ENCODE measurements at places on chromosomes 3 and 15. TPM values are rescaled to one million over a fixed set of nuclear protein-coding genes. Genes with fewer than 3 reads are reported as not detected.

Gene NEK10
- polyA plus RNA-seq, result 0.54 TPM

DNA sequence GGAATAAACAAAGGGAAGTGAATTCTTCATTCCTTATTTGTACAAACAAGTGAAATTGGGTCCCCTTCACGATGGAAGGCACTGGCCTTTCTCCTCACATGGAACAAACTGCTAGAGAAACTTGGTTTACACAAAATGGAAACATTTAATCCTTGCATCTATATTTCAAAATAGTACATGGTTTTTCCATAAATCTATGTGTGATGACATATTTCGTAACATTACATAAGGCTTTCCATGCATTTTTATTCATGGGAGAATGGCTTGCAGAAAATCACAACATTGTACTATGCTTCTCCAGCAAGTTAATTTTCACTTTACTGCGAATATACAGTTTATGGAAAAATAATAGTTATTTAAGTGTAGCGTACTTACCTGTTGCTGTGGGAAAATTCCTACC is 81.0 kb upstream of the CDIN1 start:
- no peaks in the 10 kb centered on the region for H3K27me3 ChIP-seq
- H3K36me3 ChIP-seq, result no peaks in the 10 kb centered on the region
- H3K4me3 ChIP-seq, result no peak overlapping the region

DNA sequence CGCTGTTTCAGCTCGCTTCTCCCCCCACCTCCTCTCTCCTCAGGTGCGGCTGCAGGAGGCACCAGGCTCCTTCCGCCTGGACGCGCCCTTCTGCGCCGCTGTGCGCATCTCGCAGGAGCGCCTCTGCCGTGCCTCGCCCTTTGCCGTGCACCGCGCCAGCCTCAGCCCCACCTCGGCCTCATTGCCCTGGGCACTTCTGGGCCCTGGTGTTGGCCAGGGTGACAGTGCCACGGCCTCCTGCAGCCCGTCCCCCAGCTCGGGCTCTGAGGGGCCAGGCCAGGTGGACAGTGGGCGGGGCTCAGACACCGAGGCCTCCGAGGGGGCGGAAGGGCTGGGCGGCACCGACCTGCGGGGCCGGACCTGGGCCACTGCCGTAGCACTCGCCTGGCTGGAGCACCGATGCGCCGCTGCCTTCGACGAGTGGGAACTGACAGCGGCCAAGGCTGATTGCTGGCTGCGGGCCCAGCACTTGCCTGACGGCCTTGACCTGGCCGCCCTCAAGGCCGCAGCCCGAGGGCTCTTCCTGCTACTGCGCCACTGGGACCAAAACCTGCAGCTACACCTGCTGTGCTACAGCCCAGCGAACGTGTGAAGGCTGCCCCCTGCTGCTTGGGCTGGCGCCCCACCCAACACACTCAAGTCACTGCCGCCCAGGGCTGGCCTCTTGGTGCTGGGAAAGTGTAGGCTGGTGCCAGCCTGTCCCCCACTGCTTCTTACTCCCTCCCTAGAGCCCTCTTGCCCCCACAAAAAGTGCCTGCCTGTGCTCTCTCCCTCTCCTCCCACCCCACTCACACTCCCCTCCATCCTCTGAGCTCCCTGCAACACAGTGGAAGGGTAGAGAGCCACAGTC is 7.1 kb downstream of the ALG3 start:
- no peak overlapping the region for H3K27ac ChIP-seq
- peak; percentile 85 for DNase-seq
- peaks cover 35% of the 10 kb centered on the region for H3K36me3 ChIP-seq
- H3K4me3 ChIP-seq, result no peak overlapping the region
- no peaks in the 10 kb centered on the region for H3K27me3 ChIP-seq
- H3K4me1 ChIP-seq, result peaks cover 4% of the 10 kb centered on the region

DNA sequence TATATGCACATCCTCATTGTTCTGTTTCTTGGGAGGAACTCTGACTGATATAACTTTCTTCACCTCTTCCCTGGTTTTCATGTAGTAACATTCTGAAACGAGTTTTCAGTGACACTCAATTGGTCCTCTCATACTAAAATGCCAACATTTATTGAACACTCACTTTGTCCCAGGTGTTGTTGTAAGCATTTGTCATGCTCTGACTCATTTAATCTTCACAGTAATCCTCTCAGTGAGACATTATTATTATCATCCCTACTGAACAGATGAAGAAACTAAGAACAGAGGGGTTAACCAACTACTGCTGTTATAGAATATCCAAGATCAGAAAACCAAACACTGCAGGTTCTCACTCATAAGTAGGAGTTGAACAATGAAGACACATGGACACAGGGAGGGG is 94.1 kb upstream of the MRPL3 start:
- H3K27me3 ChIP-seq, result no peaks in the 10 kb centered on the region

Gene PCLAF
- polyA plus RNA-seq, result 28.3 TPM

Gene CCR8
- polyA plus RNA-seq, result not detected

Gene PLAAT1
- polyA plus RNA-seq, result 0.81 TPM

Gene RGMA
- polyA plus RNA-seq, result 15.2 TPM

Gene IREB2
- 14.2 TPM for polyA plus RNA-seq

Gene SPATA12
- not detected for polyA plus RNA-seq

GRCh38 chr3:50825841-50826240 is 151.1 kb downstream of the DOCK3 start:
- no peak overlapping the region for H3K4me3 ChIP-seq
- H3K27me3 ChIP-seq, result no peaks in the 10 kb centered on the region
- H3K27ac ChIP-seq, result no peak overlapping the region
- H3K4me1 ChIP-seq, result no peaks in the 10 kb centered on the region

DNA sequence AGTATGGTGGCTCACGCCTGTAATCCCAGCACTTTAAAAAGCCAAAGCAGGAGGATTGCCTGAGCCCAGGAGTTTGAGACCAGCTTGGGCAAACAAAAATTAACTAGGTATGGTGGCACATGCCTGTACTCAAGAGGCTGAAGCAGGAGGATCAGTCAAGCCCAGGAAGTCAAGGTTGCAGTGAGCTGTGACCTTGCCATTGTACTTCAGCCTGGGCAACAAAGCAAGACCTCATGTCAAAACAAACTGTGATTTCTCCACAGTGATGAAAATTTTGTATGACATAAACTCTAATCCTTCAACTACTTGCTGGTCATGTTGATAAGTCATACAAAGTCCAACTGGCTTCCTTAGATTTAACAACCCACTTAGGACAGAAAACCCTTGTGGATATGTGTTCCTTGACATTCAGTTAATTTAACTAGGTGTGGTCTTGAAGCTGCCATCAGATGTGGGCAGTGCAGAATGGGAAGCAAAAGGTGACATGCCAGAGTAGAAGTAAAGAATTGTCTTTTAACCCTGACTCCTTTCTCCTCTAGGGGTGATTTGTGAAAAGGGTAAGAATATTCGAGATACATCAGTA is 263.3 kb downstream of the PTPRG start:
- DNase-seq, result peak; percentile 37
- H3K4me1 ChIP-seq, result peaks cover 4% of the 10 kb centered on the region
- H3K27ac ChIP-seq, result no peak overlapping the region
- H3K4me3 ChIP-seq, result no peak overlapping the region

DNA sequence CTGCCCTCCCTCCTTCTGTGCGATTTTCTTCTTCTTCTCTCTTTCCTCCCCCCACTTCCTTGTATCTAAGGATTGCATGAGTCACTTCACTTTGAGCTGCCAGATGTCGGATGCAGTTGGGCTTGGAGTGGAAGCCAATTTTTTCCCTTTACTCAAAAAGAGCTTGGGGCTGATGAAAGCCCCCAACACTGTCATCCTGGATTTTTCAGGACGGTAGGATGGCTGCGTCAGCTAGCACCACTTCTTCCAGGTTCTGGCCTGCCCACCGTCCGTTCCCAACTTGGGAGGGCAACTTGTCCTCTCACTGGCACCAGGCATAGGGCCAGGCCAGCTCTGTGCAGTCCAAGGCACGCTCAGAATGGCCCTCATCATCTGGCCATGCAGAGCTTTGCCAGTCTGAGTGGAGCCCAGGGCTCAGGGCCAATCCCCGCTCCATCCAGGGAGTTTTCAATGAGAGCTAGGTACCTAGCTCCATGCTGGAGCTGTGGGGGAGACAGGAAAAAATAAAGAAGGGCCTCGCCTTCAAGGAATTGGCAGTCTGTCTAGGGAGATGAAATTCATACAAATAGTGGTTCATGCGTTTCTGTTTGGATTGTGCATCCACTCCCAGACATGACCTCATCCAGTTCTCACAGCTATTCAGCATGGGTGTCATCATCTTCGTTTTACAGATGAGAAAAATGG is 47.7 kb upstream of the INSYN1 start:
- no peak overlapping the region for H3K4me3 ChIP-seq
- no peaks in the 10 kb centered on the region for H3K27me3 ChIP-seq
- peak overlapping the region; percentile 61 for H3K27ac ChIP-seq
- no peak for DNase-seq
- H3K4me1 ChIP-seq, result peaks cover 5% of the 10 kb centered on the region
- H3K36me3 ChIP-seq, result no peaks in the 10 kb centered on the region

Gene ATP8B4
- polyA plus RNA-seq, result 4.9 TPM

Gene BCL2A1
- 6.7 TPM for polyA plus RNA-seq

GRCh38 chr3:126003447-126004190 is 34.6 kb downstream of the ROPN1B start:
- no peaks in the 10 kb centered on the region for H3K27me3 ChIP-seq
- H3K4me3 ChIP-seq, result no peak overlapping the region
- H3K36me3 ChIP-seq, result peaks cover 25% of the 10 kb centered on the region
- no peaks in the 10 kb centered on the region for H3K4me1 ChIP-seq
- no peak overlapping the region for H3K27ac ChIP-seq

Gene MORF4L1
- polyA plus RNA-seq, result 235 TPM

DNA sequence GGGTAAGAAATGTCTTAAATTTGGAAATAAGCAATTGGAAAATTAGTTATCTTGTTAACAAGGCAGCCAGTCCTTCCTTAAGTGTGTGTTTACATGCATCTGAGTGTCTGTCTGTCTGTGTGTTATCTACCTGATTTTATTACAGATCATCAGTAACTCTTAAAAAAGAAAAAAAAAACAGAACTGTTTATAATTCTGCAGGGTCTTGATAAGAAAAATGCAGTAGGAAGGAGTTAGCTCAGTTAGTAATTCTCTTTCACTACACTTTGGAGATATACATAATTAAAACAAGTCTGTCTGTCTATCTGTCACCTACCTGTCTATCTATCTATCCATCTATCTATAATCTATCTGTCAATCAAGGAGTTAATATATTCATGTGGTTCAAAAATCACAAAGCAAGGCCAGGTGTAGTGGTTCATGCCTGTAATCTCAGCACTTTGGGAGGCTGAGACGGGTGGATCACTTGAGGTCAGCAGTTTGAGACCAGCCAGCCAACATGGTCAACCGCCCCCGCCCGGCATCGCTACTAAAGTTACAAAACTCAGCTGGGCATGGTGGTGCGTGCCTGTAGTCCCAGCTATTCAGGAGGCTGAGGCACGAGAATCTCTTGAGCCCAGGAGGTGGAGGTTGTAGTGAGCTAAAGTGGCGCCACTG is 135.5 kb upstream of the SGO1 start:
- no peak overlapping the region for H3K4me3 ChIP-seq
- H3K27me3 ChIP-seq, result no peaks in the 10 kb centered on the region
- H3K27ac ChIP-seq, result no peak overlapping the region
- no peak for DNase-seq
- no peaks in the 10 kb centered on the region for H3K36me3 ChIP-seq
- H3K4me1 ChIP-seq, result no peaks in the 10 kb centered on the region

Gene CACNA2D2
- 0.97 TPM for polyA plus RNA-seq

- H3K4me1 ChIP-seq, result peaks cover 4% of the 10 kb centered on the region
- DNase-seq, result no peak
- H3K4me3 ChIP-seq, result no peak overlapping the region
- H3K36me3 ChIP-seq, result no peaks in the 10 kb centered on the region
These were observed 16.0 kb upstream of the MYO1E start for GRCh38 chr15:59388670-59389069.

DNA sequence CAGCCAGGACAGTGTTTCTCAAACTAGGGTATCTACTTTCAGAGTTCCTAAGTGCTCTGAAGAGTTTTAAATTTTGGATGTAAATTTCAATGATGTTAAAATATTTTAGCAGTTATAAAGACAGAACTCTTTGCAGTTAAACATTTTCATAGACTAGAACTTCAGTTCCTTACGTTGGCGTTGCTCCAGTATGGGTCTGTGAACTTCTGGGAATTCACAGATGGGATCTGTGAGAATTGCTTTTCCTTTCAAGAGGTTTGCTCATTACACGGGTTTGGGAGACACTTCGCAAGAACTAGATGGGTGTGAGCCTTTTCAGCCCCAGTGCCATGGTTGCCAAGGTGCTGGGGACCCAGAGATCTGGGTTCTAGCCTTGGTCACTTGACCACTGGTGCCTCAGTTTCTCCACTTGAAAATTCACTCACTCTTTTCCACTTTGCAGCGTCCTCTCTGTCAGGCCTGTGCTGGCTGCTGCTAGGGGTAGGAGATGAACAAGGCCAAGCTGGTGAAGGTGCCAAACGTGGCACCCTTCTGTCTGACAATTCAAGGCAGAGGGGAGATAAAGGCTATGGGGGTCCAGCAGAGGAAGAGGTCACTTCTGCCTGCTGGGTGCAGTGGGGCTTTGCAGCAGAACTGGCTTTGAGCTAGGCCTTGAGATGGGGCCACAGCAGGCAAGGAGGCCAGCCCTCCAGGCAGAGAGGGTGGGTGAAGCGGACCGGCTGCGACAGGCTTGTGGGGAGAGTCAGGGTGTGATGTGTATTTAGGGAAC is 48.1 kb downstream of the EPHB3 start:
- no peak overlapping the region for H3K4me3 ChIP-seq
- peaks cover 7% of the 10 kb centered on the region for H3K27me3 ChIP-seq
- no peak overlapping the region for H3K27ac ChIP-seq
- DNase-seq, result no peak
- H3K4me1 ChIP-seq, result peaks cover 3% of the 10 kb centered on the region
- H3K36me3 ChIP-seq, result no peaks in the 10 kb centered on the region

Measured in small intestine (tissue), 16 donors.